ENCODE measurements at places on chromosomes 12 and 14.
A peak's percentile ranks its signal among the peaks of the same experiment; 100 is the strongest.

- peak; percentile 41 for DNase-seq
Observed at GRCh38 chr14:61296719-61297502, 15.8 kb upstream of the TMEM30B start.

DNA sequence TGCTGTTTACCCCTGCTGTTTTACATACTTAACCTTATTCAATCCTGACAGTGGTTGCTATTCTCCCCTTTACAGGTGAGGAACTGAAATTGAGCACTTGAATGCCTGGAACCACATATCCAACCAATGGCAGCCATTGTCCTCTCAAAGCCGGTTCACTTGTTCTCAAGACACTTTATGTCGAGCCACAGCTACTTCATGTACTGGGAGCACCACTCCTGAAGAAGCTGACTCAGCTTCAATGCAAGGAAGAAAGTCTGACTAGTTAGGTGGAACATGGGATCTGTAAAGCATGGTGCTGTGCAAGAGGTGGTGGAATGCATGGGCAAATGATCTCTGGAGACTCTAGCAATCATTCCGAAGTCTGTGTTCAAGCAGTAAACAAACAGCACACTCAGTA lies 113.9 kb upstream of the CPM start:
- DNase-seq = no peak

GRCh38 chr12:25725470-25725869 lies 172.4 kb upstream of the LMNTD1 start:
- no peak for DNase-seq

DNA sequence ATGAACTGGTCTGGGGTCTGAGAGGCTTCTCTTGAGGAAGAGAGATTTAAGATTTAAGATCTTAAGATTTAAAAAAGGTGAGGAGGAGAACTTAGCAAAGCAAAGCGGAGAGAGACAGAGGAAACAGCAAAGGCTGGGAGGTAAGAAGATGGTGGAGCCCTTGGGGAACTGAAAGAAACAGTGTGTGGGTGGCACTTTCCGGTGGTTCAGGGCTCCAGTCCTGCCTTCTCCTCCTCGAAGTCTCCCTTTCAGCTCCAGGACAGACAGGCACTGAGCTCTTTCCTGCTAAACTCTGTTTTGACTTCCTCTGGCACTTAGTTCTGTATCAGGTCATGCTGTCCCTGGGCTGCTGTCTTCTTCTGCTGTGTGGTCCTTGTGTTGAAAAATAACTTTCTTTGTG lies 298.7 kb upstream of the SRRM4 start:
- peak; percentile 32 for DNase-seq

DNA sequence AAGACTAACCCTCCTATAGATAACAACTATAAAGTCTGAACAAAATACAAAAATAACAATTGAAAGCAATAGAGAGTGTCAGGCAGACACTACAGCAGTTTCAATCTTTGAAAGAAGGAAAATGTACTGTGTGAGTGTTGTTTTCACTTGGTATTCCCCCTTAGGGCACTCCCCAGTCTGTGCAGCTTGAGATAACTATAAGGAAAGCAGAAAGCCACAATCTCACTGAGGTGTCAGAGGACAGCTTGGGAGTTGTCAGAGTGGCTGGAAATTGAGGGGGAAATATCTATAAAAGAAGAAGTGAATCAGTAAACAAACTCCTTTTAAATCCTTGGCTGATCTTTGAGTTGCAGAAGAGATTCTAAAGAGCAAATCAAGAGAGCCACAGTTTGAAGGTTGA lies 364.8 kb downstream of the NELL2 start:
- DNase-seq = peak; percentile 17

DNA sequence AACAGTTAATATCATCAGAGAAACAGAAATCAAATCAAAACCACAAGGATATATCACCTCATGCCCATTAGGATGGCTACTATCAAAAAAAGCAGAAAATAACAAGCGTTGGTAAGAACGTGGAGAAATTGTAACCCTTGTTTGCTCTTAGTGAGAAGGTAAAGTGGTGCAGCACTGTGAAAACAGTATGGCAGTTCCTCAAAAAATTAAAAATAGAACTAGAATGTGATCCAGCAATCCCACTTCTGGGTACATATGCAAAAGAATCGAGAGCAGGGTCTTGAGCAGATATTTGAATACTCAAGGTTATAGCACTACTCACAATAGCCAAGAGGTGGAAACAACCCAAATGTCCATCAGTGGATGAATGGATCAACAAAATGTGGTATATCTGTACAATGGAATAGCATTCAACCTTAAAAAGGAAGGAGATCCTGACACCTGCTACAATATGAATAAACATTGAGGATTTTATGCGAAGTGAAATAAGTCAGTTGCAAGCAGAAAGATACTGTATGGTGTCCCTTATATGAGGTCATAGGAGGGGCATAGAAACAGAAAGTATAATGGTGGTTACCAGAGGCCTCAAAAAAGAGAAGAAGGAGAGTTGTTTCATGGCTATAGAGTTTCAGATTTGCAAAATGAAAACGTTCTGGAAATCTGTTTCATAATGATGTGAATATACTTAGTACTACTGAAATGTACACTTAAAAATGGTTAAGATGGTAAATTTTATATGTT lies 131.0 kb upstream of the EEA1 start:
- DNase-seq = peak; percentile 64

GRCh38 chr14:30312214-30312613 lies 246.7 kb upstream of the G2E3 start:
- no peak for DNase-seq

GRCh38 chr12:118618695-118619094 lies 242.3 kb downstream of the SUDS3 start:
- DNase-seq = no peak

GRCh38 chr12:51846911-51847642 lies 1.4 kb downstream of the FIGNL2 start:
- DNase-seq = peak; percentile 63

DNA sequence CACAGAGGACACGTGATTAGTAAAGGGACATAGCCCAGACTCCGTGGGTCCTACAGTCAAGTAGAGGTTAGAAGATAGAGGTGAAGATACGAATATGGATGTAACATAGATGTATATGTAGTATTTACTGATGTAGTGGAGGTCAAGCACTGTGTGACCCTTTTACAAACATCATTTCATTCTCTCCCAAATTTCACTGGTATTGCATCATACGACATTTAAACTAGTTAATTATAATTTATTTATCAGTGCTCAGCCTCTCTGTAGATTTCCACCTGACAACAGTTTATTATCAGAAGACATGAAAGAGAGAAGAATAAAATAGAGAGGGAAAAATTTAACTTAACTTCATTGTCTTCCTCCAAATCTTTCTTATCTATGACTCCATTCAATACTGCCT lies 927.9 kb upstream of the TMEM132C start:
- no peak for DNase-seq

- no peak for DNase-seq
Observed at GRCh38 chr12:105775343-105775742, 363.4 kb downstream of the NUAK1 start.

GRCh38 chr12:51048661-51049251 lies 629 bp downstream of the LETMD1 start:
- no peak for DNase-seq

GRCh38 chr14:92447416-92448197 lies 66.0 kb upstream of the RIN3 start:
- DNase-seq = no peak

DNA sequence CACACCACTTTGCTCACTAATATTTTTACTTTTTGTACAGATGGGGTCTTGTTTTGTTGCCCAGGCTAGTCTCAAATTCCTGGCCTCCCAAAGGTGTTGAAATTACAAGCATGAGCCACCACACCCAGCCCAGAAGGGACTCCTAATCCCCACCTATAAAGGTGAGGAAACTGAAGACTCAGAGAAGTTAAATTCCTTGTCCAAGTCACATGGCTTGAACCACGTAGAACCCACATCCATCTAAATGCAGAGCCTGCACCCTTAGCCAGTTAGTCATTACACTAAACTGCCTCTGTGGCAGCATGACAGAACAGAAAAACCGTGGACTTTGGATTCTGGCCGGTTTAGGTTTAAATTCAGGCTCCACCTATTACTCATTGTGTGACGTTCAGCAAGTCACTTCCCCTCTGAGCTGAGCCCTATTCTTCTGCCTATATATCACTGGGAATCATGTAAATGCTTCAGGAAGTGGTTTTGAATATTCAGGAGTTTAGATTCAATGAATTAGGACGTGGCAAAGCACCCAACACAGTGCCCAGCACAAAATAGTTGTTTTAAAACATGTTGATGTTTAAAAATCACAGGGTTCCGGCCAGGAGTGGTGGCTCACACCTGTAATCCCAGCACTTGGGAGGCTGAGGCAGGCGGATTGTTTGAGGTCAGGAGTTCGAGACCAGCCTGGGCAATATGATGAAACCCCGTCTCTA lies 3.0 kb upstream of the CORO1C start:
- DNase-seq = peak; percentile 35

- no peak for DNase-seq
Observed at GRCh38 chr12:15649347-15649746, 139.8 kb downstream of the EPS8 start.

DNA sequence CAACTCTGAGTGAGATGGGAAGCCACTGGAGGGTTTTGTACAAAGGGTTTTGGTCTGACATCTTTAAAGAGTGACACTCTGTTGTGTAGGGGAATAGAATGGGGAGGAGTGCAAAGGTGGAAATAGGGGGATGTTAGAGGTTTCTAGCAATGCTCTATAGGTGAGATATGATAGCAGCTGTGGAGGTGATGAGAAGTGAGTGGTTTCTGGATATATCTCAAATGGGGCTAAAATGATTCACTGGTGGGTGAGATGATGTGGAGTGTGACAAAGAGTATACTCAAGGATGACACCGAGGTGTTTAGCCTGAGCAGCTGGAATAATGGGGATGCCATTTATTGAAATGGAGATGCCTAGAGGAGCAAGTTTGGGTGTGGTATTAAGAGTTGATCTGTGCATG lies 426.4 kb downstream of the PCNX1 start:
- DNase-seq = no peak

DNA sequence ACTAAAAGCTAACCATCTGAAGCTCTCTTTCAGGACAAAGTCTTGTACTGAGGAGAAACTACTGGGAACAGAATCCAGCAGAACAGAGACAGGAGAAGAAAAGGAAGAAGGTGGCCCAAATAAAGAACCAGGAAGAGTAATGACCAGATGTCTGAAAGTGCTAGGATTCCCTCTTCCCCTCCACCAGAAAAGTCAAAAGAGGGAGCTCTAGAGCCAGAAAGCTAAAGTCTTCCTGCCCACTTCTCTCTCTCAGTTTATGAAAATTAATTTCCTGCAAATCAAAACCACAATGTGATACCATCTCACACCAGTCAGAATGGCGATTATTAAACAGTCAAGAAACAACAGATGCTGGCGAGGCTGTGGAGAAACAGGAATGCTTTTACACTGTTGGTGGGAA lies 47.2 kb downstream of the SPPL3 start:
- no peak for DNase-seq

DNA sequence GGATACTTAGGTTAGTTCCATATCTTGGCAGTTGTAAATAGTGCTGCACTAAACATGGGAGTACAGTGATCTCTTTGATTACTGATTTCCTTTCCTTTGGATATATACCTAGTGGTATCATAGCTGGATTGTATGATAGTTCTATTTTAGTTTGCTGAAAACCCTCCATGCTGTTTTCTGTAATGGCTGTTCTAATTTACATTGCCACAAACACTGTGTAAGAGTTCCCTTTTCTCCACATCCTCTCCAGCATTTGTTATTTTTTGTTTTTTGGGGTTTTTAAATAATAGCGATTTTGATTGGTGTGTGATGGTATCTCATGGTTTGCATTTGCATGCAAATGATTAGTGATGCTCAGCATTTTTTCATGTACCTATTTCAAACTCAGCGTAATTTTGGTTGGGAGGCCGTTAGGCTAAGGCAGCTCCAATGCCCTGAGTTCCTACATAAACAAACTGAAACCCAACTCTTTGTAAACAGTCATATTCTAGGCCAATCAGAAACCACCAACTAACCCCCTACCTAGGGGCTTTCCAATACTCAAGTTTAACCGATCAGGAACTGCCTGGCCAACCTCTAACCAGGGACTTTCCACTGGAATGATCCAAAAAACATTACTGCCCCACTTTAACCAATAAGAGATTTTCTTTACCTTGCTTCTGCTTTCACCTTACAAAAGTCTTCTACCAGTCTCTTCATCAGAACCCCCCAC lies 171.6 kb downstream of the FBXL14 start:
- peak; percentile 20 for DNase-seq

GRCh38 chr14:95265106-95266094 lies 54.3 kb downstream of the CLMN start:
- DNase-seq = peak; percentile 72

- DNase-seq = no peak
Observed at GRCh38 chr12:67039995-67040860, 228.9 kb upstream of the CAND1 start.

- DNase-seq = no peak
Observed at GRCh38 chr12:56307221-56307965, 7.3 kb upstream of the CS start.

GRCh38 chr12:90987101-90987500 lies 17.7 kb downstream of the EPYC start:
- DNase-seq = no peak

- DNase-seq = no peak
Observed at GRCh38 chr12:41979574-41979973, 165.1 kb downstream of the GXYLT1 start.

DNA sequence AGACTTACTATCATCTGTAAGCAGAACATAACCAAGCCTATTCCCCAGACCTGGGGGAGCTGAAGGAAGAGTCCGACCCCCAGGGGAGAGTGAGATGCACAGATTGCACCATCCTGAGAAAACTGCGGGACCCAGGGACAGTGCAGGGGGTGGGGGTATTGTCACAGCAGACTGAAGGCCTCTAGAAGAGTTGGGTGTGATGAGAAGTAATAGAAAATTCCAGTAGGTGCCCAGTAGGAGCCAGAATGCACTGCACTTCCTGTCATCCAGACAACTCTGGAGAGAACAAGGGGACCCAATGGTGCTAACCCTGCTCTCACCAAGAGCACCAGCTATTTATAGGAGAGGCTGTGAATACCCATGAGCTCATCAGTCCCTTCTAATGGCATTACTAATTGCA lies 190.1 kb downstream of the BCL11B start:
- DNase-seq = no peak

- no peak for DNase-seq
Observed at GRCh38 chr12:131101006-131101405, 147.3 kb downstream of the ADGRD1 start.

DNA sequence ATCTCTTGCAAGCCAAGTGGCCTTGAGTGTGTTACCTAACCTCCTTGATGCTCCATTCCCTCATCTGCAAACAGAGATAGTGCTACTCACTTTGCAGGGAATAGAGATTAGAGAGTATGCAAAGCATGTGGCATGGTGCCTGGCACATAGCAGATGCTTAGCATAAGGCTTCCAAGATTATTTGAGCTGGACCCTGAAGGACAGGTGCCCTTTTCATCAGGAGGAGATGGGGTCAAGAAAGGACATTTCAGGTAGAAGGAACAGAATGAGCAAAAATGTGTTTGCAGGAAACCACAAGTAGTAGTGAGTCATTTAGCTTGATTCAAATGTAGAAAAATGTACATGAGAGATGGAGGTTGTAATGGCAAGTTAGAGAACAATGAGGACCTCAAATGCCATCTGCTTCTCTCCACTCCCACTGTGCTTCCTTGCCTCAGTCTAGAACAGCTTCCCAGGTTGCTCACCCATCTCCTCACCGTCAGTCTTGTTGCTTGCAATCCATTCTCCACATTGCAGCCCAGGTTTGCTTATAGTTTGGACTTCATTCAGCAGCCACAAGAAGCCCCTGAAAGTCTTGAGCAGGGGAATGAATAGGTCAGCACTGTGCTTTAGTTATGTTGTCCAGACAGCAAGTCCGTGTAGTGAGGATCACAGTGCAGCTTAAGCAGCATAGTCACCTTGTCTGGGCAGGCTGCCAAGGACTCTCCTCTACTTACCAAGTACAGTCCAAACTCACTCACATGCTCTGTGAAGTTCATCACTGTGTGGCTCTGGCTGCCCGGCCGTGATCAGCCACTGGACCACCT lies 536.3 kb upstream of the CCDC196 start:
- peak; percentile 15 for DNase-seq
